ENCODE measurements at places on chromosomes 13 and 19. TPM values are rescaled to one million over a fixed set of nuclear protein-coding genes. Genes with fewer than 3 reads are reported as not detected.

DNA sequence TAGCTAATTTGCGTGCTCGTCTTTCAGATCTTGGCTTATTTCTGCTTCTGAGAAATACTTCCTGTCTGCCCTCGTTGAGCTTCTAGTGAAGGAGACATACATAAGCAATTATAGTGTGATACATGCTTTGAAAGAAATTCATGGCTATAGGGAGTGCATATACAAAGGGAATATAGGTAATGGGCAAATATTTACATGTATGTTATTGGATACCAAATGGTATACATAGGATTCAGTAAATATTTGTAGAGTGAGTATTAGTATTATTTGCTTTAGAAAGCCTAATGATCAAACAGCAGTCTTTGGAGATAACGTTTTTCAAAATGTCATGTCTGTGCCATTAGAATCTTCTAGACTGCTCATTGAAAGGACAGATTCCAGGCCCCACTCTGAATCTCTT lies 5.2 kb downstream of the BRCA2 start:
- no peak overlapping the region for H3K27ac ChIP-seq
- no peaks in the 10 kb centered on the region for H3K4me1 ChIP-seq
- no peaks in the 10 kb centered on the region for H3K27me3 ChIP-seq
- H3K4me3 ChIP-seq, result no peak overlapping the region
- no peaks in the 10 kb centered on the region for H3K36me3 ChIP-seq
- DNase-seq, result no peak

GIPC3 gene
- 0.25 TPM for total RNA-seq

GRCh38 chr13:94704377-94705080 lies 7.8 kb downstream of the SOX21 start:
- H3K27ac ChIP-seq, result no peak overlapping the region
- no peaks in the 10 kb centered on the region for H3K36me3 ChIP-seq
- DNase-seq, result peak; percentile 34
- H3K4me1 ChIP-seq, result peaks cover 18% of the 10 kb centered on the region

GRCh38 chr13:48655291-48655690 lies 1.6 kb downstream of the CYSLTR2 start:
- H3K4me3 ChIP-seq, result no peak overlapping the region
- H3K36me3 ChIP-seq, result no peaks in the 10 kb centered on the region
- peaks cover 15% of the 10 kb centered on the region for H3K4me1 ChIP-seq
- H3K27ac ChIP-seq, result no peak overlapping the region
- no peaks in the 10 kb centered on the region for H3K27me3 ChIP-seq
- DNase-seq, result no peak

FSD1 gene
- 1.7 TPM for total RNA-seq

- H3K27me3 ChIP-seq, result no peaks in the 10 kb centered on the region
- no peak for DNase-seq
- H3K36me3 ChIP-seq, result no peaks in the 10 kb centered on the region
- no peaks in the 10 kb centered on the region for H3K4me1 ChIP-seq
- H3K27ac ChIP-seq, result no peak overlapping the region
- H3K4me3 ChIP-seq, result no peak overlapping the region
Observed at GRCh38 chr13:43911278-43911677, 31.6 kb downstream of the LACC1 start.

PIP5K1C gene
- total RNA-seq, result 24.1 TPM

DNA sequence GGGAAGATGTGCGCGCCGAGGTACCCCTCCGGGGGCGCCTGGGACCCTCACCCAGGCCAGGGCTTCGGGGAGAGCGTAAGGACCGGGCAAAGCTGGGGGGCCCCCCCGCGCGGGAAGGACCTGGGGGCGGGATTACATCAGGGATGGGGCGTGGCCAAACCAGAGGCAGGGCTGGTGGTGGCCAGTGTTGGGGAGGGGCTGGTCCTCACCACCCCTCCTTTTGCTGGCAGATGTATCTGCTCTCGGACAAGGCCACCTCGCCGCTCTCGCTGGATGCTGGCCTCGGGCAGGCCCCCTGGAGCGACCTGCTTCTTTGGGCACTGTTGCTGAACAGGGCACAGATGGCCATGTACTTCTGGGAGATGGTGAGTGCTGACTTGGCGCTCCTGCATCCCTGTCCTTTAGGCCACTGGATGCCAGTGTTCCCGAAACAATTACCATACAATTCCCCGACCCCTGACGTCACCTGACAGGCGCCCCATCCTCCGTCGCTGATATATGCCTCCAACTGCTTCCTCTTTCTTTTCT lies 25.3 kb downstream of the TRPM4 start:
- H3K27ac ChIP-seq, result no peak overlapping the region
- H3K4me3 ChIP-seq, result no peak overlapping the region
- DNase-seq, result no peak
- no peaks in the 10 kb centered on the region for H3K27me3 ChIP-seq
- no peaks in the 10 kb centered on the region for H3K36me3 ChIP-seq
- H3K4me1 ChIP-seq, result no peaks in the 10 kb centered on the region

- no peaks in the 10 kb centered on the region for H3K4me1 ChIP-seq
- DNase-seq, result no peak
- no peaks in the 10 kb centered on the region for H3K27me3 ChIP-seq
- H3K27ac ChIP-seq, result no peak overlapping the region
Observed at GRCh38 chr13:32610977-32611376, 24.7 kb downstream of the PDS5B start.

IRGC gene
- total RNA-seq, result not detected

- no peak overlapping the region for H3K27ac ChIP-seq
- no peak overlapping the region for H3K4me3 ChIP-seq
- H3K4me1 ChIP-seq, result no peaks in the 10 kb centered on the region
- no peaks in the 10 kb centered on the region for H3K36me3 ChIP-seq
- no peaks in the 10 kb centered on the region for H3K27me3 ChIP-seq
Observed at GRCh38 chr19:5141850-5142724, 173.2 kb downstream of the KDM4B start.

GRCh38 chr19:7363225-7363624 lies 14.5 kb downstream of the ARHGEF18 start:
- H3K27ac ChIP-seq, result no peak overlapping the region
- no peaks in the 10 kb centered on the region for H3K27me3 ChIP-seq
- no peaks in the 10 kb centered on the region for H3K36me3 ChIP-seq
- no peak overlapping the region for H3K4me3 ChIP-seq
- peaks cover 4% of the 10 kb centered on the region for H3K4me1 ChIP-seq
- no peak for DNase-seq

- H3K36me3 ChIP-seq, result no peaks in the 10 kb centered on the region
- no peak overlapping the region for H3K4me3 ChIP-seq
- H3K27me3 ChIP-seq, result no peaks in the 10 kb centered on the region
- DNase-seq, result no peak
- H3K27ac ChIP-seq, result no peak overlapping the region
Observed at GRCh38 chr19:48053076-48053475, 9.2 kb upstream of the CABP5 start.

DNA sequence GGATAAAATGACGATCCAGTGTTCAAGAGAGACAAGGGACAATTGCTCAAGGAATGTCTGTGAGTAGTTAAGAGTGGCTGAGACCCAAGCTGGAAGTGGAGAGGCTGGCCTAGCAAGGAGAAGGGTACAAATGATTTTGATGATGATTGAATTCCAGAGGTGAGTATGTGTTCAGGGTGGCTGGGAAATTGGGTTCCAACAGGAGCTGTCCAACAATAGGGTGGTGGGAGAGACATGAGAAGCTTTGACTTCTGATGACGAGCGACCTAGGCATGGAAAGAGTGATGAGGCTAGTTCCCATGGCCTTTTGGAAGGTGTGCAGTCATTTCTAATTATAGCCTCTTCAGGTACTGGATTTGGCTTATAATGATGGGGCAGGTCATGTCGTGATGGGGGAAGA lies 29.1 kb upstream of the DCLK1 start:
- no peaks in the 10 kb centered on the region for H3K27me3 ChIP-seq
- no peak for DNase-seq
- H3K27ac ChIP-seq, result no peak overlapping the region
- no peaks in the 10 kb centered on the region for H3K4me1 ChIP-seq
- H3K4me3 ChIP-seq, result no peak overlapping the region
- no peaks in the 10 kb centered on the region for H3K36me3 ChIP-seq

DNA sequence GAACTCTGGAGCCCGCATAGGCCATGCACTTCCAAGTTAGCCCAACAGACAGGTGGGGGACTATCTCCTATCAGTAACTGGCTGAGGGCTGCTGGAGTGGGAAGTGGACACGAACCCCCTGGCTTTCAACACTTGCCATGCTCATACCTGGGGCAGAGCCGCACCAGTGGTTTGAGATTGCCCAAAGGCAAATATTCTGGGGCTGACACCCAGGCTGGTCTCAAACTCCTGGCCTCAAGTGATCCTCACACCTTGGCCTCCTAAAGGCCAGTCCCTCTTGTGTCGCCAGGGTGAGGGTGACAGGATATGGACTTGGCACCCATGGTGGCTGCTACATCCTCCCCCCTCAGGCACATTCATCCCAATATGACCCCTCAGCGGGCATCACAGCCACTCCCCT lies 13.1 kb downstream of the NFKBID start:
- H3K4me1 ChIP-seq, result no peaks in the 10 kb centered on the region
- no peaks in the 10 kb centered on the region for H3K27me3 ChIP-seq
- H3K36me3 ChIP-seq, result no peaks in the 10 kb centered on the region
- H3K4me3 ChIP-seq, result no peak overlapping the region

DNA sequence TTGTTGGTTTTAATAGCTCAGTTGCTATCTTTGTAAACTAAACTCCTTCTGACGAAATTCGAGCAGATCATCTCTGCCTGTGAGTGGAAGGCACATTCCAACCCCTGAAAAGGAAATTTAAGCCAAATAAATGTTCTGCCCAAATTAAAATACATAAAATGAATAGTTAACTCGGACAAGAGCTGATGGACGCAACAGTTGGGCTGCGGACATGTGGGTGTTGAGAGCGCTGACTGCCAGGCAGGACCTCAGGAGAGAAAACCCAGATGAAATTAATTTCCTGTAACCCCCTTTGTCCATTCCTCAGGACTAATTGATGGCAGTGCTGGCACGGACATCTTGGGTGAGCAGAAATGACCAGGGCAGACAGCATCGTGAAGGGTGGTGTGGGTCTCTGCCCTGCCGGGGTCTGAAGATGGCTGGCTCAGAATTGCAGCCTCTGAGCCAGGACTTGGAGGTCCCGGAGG lies 86.5 kb downstream of the TSHZ3 start:
- peak overlapping the region; percentile 39 for H3K27ac ChIP-seq
- no peaks in the 10 kb centered on the region for H3K36me3 ChIP-seq
- H3K4me1 ChIP-seq, result peaks cover 22% of the 10 kb centered on the region

- H3K4me1 ChIP-seq, result no peaks in the 10 kb centered on the region
- H3K36me3 ChIP-seq, result no peaks in the 10 kb centered on the region
- no peak overlapping the region for H3K27ac ChIP-seq
- no peaks in the 10 kb centered on the region for H3K27me3 ChIP-seq
Observed at GRCh38 chr13:59144700-59145099, 1019.0 kb downstream of the DIAPH3 start.

Measured in vagina (tissue), 2 donors.